ENCODE measurements at places on chromosomes 12 and 14. TPM values are rescaled to one million over a fixed set of nuclear protein-coding genes. Genes with fewer than 3 reads are reported as not detected.

DNA sequence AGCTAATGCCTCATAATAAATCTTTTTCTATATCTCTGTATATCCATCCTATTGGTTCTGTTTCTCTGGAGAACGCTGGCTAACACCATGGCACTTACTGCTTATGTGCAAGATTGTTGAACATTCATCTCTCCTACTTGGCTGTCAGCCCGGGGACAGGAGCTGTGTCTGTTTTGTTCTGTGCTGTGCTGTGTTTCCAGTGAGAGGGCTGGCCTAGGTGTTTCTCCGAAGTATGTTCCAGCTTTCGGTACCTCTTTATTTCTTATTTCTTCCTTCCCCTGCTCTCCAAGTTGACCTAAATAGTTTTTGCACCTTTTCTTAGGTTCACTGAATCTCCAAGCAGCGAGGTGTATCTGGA, 18.8 kb upstream of the NR4A1 start:
- no peaks in the 10 kb centered on the region for H3K27me3 ChIP-seq
- peaks cover 35% of the 10 kb centered on the region for H3K4me1 ChIP-seq
- peak overlapping the region; percentile 52 for H3K27ac ChIP-seq
- peak overlapping the region; percentile 71 for H3K4me3 ChIP-seq
- peak; percentile 31 for DNase-seq
- no peaks in the 10 kb centered on the region for H3K36me3 ChIP-seq

DNA sequence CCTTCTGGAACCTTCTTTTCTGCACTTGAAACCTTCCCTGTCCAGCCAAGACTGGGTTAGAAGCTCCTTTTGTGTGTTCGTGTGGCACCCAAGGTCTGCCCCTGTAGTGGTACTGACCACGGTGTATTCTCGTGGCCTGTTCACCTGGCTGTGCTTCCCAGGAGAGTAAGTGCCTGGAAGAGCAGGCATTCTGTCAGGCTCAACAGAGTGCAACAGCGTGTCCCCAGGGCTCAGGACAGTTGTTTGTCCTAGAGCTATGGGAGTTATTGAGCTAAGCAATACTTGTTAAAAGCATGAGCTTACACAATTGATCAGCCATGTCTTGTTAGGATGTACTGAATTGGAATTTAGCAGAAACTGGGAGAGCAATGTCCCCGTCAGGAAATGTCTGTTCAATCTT, 12.9 kb upstream of the SLC38A2 start:
- H3K4me3 ChIP-seq = no peak overlapping the region
- no peaks in the 10 kb centered on the region for H3K27me3 ChIP-seq
- no peak for DNase-seq
- peaks cover 3% of the 10 kb centered on the region for H3K36me3 ChIP-seq

DNA sequence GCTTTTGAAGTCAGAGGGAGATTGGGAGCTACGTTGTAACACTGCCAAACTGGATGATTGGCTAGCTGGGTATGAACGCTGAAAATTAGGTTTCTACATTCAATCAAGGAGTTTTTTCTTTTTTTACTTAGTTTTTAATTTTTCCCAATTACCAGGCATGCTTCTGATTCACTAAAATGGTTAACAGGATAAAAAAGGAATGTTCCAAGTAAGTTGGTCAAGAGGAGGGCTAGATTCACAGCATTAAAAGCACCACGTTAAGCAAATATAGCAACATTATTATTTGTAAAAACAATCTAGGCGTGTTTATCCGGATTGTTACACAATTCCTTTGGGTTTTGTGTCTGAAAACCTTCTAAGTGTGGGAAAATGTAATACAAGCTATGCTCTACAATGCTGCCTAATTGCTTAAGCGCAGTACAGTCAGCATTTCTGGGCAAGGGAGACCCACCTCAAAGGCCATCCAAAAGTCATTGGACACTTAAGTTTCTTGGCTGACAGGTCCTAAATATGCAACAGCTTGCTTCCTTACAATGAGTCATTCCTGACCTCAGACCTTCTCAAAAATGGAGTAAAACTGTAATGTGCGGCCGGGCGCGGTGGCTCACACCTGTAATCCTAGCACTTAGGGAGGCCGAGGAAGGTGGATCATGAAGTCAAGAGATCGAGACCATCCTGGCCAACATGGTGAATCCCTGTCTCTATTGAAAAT, 1.2 kb downstream of the RPLP0 start:
- H3K4me1 ChIP-seq = peaks cover 45% of the 10 kb centered on the region
- H3K27me3 ChIP-seq = no peaks in the 10 kb centered on the region
- peak; percentile 74 for DNase-seq
- peak overlapping the region; percentile 96 for H3K4me3 ChIP-seq
- H3K27ac ChIP-seq = peak overlapping the region; percentile 99
- peaks cover 52% of the 10 kb centered on the region for H3K36me3 ChIP-seq

DNA sequence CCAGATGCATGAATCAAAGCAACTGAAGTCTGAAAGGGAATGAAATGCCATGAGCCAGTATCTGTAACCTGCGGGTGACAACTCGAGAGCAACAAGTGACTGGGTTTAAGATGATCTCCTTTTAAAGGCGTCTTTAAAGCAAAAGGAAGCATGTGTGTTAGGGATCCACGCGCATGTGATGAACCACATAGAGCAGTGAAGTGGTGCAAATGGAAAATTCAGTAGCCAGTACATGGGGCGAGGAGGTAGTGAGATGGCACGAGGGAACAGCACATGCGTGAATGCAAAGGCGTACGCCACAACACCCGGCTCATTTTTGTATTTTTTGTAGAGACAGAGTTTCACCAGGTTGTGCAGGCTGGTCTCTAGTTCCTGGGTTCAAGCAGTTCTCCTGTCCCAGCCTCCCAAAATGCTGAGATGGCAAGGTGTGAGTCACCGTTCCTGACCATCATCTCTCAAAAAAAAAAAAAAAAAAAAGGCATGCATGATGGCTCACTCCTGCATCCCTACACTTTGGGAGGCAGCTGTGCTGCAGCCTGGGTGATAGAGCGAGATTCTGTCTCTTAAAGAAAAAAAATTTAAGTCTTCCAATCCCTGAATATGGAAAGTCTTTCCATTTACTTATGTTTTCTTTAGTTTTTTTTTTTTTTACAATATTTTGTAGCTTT, 24.6 kb upstream of the BCL7A start:
- peaks cover 3% of the 10 kb centered on the region for H3K4me1 ChIP-seq
- no peak overlapping the region for H3K27ac ChIP-seq
- no peak overlapping the region for H3K4me3 ChIP-seq
- H3K27me3 ChIP-seq = peaks cover 3% of the 10 kb centered on the region
- no peak for DNase-seq

DNA sequence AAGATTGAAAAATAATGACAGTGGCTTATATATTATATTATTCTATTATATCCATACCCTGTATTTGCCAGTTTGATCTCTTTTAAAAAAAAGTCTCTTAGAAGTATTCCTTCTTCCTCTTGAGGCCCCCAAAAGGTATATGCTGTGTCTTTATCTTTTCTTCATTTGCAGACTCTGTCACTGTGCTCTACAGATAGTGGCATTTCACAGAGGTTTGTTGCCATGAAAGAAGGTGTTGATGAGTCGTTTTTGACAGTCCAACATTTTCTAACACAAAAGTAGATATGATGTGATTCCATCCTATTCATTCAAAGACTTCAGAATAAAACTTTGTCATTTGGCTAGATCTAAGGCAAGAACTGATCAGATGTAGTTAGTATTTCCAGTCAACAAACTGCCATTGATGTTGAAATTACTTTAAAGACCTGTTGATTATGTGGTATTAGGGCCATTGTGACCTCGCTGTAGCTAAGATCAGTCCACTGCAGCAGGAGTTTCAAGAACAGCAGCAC, at the start of gene CCDC196:
TSS of gene CCDC196 (plus strand) at position 462 of the 512 bp plus-strand sequence. CDS start 132 bp downstream, outside the sequence.
- no peaks in the 10 kb centered on the region for H3K36me3 ChIP-seq
- H3K27ac ChIP-seq = no peak within 1 kb of the TSS
- DNase-seq = no peak
- H3K27me3 ChIP-seq = no peaks in the 10 kb centered on the region

DNA sequence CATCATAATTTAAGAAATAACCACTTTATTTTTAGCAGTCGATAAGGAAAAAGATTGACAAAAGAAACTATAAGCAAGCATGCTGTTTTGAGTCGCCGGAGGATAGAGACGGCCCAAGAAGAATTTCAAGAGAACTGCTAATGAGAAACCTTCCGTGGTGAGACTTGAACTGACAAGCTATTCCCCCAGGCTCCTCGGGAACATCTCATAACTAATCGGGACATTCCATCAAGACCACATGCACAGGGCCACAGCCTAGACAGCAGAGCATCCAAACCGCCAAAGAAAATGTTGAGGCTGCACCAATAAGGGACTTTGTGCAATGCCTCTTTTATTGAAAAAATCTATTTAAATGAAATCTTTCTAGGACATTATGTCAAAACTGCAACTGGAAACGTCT, 51.0 kb downstream of the YEATS4 start:
- H3K36me3 ChIP-seq = peaks cover 24% of the 10 kb centered on the region
- no peak overlapping the region for H3K27ac ChIP-seq
- no peaks in the 10 kb centered on the region for H3K4me1 ChIP-seq
- no peak for DNase-seq
- H3K4me3 ChIP-seq = no peak overlapping the region

DNA sequence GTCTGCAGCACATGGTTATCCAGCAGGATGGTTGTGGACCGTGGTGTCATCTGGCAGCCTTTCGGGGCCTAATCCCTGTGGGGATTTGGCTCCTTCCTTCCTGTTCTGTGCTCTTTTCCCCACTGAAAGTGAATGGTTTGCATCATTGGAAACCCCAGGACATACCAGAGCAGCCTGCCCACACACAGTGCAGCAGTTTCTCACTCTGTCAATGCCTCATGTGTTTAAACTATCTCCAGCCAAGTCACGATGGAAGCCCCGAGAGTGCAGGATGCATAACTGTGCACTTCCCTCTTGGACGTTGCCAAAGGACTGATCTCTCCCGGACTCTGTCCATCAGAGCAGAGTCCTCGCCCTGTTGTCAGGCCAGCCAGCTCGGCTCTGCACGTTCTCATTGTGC, 29.0 kb upstream of the AMN start:
- peaks cover 8% of the 10 kb centered on the region for H3K4me1 ChIP-seq
- no peaks in the 10 kb centered on the region for H3K27me3 ChIP-seq
- no peak overlapping the region for H3K27ac ChIP-seq

- DNase-seq = peak; percentile 21
- H3K4me1 ChIP-seq = peaks cover 12% of the 10 kb centered on the region
- H3K4me3 ChIP-seq = no peak overlapping the region
Observed at GRCh38 chr12:113244478-113244958, 23.3 kb downstream of the TPCN1 start.

DNA sequence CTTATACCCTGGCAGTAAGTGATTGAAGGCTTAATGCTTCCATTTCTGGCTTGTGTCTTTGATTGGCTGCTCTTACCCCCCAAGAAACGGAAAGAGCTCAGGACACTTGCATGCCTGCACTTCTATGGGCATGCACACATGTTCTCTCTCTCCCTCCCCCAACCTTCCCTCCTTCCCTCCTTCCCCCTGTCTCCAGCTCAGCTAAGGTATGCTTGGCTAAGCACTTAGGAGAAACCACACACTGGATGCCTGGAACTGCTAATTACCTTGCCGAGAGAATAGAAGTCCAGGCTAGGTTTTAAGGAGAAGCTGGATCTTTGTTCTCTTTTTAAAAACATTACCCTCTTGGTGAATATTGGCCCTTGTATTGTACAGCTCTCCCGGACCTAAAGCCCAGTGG, 1072.8 kb upstream of the TMEM132C start:
- no peaks in the 10 kb centered on the region for H3K36me3 ChIP-seq
- H3K4me1 ChIP-seq = no peaks in the 10 kb centered on the region
- H3K27ac ChIP-seq = no peak overlapping the region
- peaks cover 7% of the 10 kb centered on the region for H3K27me3 ChIP-seq

DNA sequence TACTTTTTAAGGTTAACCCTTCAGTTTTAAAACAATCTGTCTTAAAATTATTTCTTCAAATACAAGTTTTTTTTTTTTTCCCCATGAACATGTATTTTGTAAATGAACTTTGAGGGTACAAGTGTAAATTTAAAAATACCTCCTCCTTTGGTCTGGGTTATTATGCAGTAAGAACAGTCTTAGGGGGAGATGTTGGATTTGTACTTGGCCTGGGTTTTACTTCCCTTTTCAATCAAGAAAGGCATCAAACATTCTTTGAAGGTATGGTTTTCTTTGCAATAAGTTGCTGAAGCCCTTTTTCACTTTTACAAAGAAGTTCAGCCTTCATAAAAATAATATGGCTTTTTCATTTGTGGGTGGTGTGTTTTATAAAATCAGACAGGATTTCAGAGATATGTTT, 20.5 kb downstream of the WBP11 start:
- H3K27me3 ChIP-seq = no peaks in the 10 kb centered on the region
- DNase-seq = no peak
- H3K27ac ChIP-seq = no peak overlapping the region
- peaks cover 10% of the 10 kb centered on the region for H3K36me3 ChIP-seq
- no peaks in the 10 kb centered on the region for H3K4me1 ChIP-seq

DNA sequence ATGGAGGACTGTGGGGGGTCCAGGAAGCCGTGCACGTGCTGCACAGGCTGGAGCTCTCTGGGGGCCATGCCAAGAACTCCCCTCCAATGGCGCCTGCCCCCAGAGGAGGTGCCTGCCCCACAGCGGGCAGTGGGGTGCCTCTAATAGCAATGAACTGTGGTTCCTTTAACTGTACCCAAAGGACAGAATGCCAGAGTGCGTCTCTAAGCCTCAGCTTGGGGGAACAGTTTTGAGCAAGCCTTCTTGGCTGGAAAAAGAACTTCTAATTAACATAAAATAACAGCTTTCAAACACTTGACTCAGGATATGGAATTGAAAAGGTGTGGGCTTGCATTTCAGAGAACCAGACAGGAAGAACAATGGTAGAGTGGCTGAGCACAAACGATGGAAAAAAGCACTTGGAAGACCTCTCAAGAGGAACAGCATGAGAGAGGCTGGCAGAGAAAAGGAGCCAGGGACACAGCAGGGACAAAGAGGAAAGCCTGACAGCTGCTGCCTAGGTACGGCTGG, 195.6 kb downstream of the TTC7B start:
- no peak overlapping the region for H3K4me3 ChIP-seq
- DNase-seq = no peak
- no peaks in the 10 kb centered on the region for H3K27me3 ChIP-seq
- no peak overlapping the region for H3K27ac ChIP-seq
- H3K36me3 ChIP-seq = no peaks in the 10 kb centered on the region
- no peaks in the 10 kb centered on the region for H3K4me1 ChIP-seq

- no peaks in the 10 kb centered on the region for H3K27me3 ChIP-seq
- H3K36me3 ChIP-seq = no peaks in the 10 kb centered on the region
- H3K27ac ChIP-seq = no peak overlapping the region
- DNase-seq = no peak
- H3K4me1 ChIP-seq = no peaks in the 10 kb centered on the region
Observed at GRCh38 chr12:2268471-2269286, 215.9 kb downstream of the CACNA1C start.

Gene TSPAN19
- not detected for total RNA-seq

Gene TARBP2
- 29.7 TPM for total RNA-seq

Gene KRT71
- not detected for total RNA-seq
